AG04449 (cell line): ENCODE measurements at places on chromosomes 1 and 21.

- no peak for DNase-seq
Observed at GRCh38 chr1:225664762-225665161, 11.8 kb upstream of the ENAH start.

- DNase-seq: no peak
Observed at GRCh38 chr1:98929437-98929836, 75.2 kb downstream of the PLPPR5 start.

GRCh38 chr1:72649991-72650390 is 367.7 kb upstream of the NEGR1 start:
- DNase-seq: no peak

GRCh38 chr1:34164771-34165391 is at the start of gene CSMD2:
TSS of gene CSMD2 (minus strand) at chr1:34165230. CDS start at chr1:34165097, 133 bp downstream.
- no peak for DNase-seq

GRCh38 chr1:220786057-220786336 is 716 bp upstream of the MTARC1 start:
- DNase-seq: no peak

DNA sequence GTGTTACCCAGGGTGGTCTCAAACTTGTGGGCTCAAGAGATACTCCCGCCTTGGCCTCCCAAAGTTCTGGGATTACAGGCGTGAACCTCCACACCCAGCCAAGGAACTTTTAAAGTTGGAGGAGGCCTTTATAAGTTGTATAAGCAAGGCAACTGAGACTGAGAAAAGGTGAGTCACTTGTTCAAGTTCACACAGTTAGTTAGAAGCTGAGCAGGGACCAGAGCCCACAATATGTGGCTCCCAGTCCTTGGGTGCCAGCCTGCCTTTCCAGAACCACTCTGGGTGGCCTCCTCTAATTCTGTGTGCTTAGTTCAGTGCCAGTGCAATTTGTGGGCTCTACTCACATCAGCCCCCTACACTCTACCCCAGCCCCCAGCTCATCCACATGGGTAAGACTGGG is 3.7 kb downstream of the RAB25 start:
- DNase-seq: no peak

GRCh38 chr1:248733566-248733965 is 22.0 kb downstream of the LYPD8 start:
- DNase-seq: no peak

- no peak for DNase-seq
Observed at GRCh38 chr1:9500756-9501754, 38.2 kb upstream of the SLC25A33 start.

- no peak for DNase-seq
Observed at GRCh38 chr1:94265011-94265422, 27.6 kb upstream of the ARHGAP29 start.

- DNase-seq: no peak
Observed at GRCh38 chr1:161131523-161132409, 701 bp downstream of the DEDD start.

- DNase-seq: no peak
Observed at GRCh38 chr1:178283409-178283808, 189.5 kb downstream of the RASAL2 start.

GRCh38 chr21:35426469-35426868 is 377.4 kb upstream of the RUNX1 start:
- no peak for DNase-seq

- DNase-seq: no peak
Observed at GRCh38 chr1:112297536-112297935, 98.5 kb upstream of the CTTNBP2NL start.

DNA sequence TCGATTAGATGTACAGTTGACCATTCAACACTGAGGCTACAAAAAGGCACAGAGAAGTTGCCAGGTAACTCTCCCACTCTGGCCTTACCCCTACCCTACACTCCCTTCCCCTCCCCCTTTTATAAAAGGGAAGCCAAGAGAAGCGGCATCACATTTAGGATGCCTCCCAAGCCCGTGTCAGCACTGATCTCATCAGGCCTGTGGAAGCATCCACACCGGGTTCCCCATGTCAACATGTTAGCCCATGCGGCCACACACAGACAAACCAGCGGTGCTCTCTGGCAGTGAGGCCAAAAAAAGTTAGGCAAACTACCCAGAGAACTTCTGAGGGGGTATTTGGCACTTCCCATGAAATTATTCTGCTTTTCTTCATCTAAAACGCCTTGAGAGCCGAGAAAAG is 29.9 kb downstream of the BCAR3 start:
- DNase-seq: no peak

GRCh38 chr1:22494943-22495579 is 43.4 kb downstream of the ZBTB40 start:
- no peak for DNase-seq

DNA sequence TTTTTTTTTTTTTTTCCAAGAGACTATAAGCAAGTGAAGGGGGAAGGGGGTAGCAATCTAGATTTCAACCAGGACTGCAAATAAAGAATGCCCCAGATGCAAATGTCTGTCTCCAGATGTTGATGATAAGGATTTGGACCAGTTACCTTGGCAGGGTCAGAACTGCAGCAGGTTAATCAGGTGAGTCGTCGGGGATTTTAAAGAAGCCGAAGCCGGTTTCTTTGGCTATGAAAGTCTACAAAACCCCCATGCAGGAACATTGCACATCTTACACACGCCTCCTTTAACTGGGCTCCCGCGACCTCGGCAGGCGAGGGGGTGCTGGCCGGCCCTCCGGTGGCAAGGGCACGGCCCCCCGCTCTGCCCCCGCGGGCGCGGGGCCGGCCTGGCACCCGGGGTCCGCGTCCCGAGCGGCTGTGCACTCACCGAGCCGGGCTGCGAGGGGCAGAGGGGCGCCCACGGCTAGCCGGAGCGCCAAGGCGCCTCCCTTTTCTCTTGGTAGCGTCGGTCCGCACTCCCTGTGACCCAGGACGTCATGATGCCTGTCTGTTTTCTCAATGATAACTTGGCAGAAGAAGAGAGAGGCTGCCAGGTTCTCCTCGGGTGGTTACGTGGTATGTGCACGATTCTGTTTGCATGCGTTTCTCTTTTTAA is 366.3 kb upstream of the ESRRG start:
- DNase-seq: no peak

- no peak for DNase-seq
Observed at GRCh38 chr1:29893046-29893723, 656.9 kb downstream of the PTPRU start.

- DNase-seq: no peak
Observed at GRCh38 chr1:182174513-182174855, 113.0 kb upstream of the ZNF648 start.

- DNase-seq: peak; percentile 19
Observed at GRCh38 chr1:178417858-178418257, 78.9 kb downstream of the CLEC20A start.

GRCh38 chr1:29259802-29260441 is 23.6 kb downstream of the PTPRU start:
- DNase-seq: no peak

- DNase-seq: no peak
Observed at GRCh38 chr1:232267092-232267836, 362.7 kb downstream of the SIPA1L2 start.

DNA sequence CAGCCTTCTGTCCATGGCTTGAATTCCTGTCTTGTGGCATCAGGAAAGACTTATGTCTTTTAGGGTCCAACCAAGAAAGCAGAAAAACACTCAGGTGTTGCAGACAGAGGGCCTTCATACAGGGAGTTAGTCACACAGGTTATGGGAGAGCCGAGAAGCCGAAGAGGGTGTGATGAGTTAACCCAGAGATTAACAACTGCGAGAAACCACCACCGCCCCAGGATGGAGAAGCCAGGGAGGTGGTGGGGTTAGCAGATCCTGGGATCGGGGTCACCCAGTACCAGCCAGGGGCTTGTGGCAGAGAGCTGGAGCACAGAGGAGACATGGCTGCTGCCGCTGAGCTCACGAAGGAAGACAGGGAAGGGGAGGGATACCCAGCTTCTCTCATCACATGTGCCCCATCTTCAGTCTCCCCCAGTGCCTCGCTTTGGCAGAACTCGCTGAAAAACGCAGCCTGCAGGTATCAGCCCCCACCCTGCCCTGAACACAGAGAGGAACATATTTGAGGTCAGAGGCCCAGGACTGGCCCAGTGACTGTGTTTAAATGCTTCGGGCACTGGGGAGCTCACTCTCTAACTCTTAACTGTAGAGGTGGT is 58.7 kb downstream of the RUNX3 start:
- no peak for DNase-seq

DNA sequence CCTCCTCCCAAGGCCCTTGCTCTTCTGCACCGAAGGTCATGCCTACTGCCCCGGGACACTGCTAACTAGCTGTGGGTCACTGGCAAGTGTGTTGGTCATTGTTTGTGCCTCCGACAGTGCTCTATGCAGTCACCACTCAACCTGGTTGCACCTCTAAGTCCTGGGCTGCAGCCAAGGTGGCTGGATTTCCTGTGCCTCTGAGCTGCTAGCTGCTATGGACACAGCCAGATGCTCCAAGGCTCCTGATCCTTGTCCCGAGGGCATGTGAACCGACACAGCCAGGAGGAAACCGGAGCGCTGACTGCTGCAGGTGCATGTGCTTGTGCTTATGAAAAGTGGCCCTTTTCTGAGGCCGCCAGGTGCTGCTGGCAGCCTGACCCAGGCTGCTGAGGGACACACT is 14.7 kb upstream of the SPOCD1 start:
- no peak for DNase-seq

DNA sequence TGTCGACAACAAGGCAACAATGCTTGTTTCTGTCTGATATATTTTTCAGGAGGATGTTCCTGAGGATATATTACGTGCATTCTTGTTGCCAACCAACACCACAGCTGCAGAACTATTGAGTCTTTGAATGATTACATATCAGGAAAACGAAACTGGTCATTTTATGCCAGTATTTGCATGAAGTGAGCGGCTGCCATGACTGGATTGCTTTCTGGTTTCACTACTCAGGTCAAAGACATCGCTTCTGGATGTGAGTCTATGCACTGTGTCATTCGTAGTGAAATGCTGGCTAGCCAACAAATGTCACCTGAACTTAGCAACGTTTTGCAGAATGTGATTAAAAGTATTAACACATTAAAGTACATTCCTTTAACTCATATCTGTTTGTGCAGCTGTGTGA is 35.8 kb upstream of the OLFM3 start:
- no peak for DNase-seq

DNA sequence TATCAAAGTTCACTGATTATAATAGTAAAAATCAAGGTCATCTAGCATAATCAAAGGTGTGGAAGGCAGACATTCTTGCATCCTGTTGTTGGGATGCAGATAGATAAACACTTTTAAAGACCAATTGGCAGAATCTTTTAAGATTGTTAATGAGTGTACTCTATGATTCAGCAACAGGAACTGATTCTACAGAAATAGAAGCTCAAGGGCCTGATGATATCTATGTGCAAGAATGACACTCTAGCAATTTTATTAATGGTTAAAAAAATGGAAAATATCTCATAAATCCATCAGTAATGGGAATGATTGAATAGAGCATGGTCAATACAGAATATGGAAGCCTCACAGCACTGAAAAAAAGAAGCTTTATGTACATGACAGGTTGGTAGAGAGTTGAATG is 2.2 kb upstream of the ATP1A4 start:
- DNase-seq: no peak
